ENCODE measurements at places on chromosomes 6 and 20. TPM values are rescaled to one million over a fixed set of nuclear protein-coding genes. Genes with fewer than 3 reads are reported as not detected.

- DNase-seq = no peak
Observed at GRCh38 chr6:153392156-153392555, 261.1 kb upstream of the RGS17 start.

DNA sequence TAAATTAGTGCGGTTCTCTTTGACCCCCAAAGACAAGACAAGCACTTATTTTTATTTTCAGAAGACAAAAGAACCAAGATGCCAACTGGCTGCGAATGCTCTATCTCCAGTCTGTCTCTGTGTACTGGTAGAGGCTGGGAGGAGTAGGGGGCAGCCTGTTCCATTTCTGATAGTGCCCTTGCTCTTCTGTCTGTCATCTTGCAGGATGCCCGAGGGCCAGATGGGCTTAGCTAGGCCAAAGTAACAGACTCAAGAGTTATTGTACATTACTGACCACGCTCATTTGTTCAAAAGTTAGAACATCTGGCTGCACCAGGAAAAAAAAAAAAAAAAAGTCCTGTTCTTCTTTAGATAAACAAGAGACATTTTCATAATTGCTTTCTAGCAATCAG lies 198.1 kb upstream of the UST start:
- DNase-seq = no peak

DNA sequence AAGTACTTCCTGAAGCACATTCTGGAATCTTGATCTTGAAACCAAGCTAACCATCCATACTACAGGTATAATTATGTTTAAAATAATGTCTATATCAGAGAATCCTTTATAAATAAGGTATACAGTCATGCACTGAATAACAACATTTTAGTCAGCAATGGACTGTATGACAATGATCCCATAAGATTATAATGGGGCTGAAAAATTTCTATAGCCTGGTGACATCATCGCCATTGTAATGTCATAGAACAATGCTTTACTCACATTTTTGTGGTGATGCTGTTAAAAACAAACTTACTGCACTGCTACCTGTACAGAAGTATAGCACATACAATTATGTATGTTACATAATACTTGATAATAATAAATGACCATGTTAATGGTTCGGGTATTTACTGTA lies 31.8 kb downstream of the RNF146 start:
- DNase-seq = no peak

- DNase-seq = no peak
Observed at GRCh38 chr6:125370343-125370742, 68.6 kb upstream of the HDDC2 start.

FABP7 gene
- total RNA-seq = 0.63 TPM

E2F1 gene
- total RNA-seq = 6.6 TPM

POLR1H gene
- total RNA-seq = 19.8 TPM
